Substantia nigra (tissue), 51 donors: ENCODE measurements at places on chromosomes 16 and 17.

DNA sequence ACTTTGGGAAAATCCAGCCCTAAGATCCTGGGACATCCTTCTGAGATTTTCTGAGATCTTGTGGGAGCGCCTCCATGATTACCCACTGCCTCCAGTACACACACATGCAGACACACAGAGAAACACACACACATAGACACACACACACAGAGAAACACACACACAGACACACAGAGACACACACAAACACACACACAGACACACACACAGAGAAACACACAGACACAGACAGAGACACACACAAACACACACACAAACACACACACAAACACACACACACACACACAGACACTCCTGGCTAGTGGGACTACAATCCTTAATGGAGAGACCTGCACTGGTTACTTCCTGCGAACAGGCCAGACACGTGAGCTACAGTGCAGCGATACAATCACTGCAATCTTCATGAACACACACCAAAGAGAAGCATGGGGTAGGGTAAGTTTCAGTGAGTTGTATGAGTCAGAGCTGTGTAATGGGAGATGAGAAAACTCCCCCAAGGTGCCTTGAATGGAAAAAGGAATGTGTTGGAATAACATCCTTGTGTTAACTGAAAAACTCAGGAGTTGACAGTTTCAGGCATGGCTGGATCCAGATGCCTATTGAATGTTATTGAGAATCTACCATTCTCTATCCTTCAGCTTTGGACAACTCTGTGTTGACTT, 79.5 kb downstream of the SLC6A2 start:
- no peak for DNase-seq

DNA sequence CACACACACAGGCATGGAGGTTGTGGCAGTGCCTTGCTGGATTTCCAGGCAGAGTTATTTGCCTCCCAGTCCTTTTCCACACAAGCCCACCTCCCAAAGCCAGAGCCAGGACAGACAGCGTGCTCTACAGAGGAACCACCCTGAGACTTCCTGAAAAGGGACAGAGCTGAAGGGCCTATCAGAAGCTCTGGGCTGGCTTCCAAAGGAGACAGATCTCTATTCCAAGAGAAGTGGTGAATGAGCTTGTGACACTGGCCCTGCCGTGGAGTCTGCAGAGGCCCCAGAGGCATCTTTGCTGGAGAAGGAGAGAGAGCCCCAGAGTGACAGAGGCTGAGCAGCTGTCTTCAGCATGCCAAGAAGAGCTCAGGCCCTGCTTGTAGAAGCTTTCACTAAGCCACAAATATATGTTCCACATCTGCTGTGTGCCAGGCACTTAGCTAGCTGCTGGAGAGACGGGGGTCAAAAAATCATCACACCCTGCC, 8.3 kb upstream of the LPCAT2 start:
- peak; percentile 71 for DNase-seq

GRCh38 chr16:67571464-67571863, 9.1 kb downstream of the CTCF start:
- no peak for DNase-seq

DNA sequence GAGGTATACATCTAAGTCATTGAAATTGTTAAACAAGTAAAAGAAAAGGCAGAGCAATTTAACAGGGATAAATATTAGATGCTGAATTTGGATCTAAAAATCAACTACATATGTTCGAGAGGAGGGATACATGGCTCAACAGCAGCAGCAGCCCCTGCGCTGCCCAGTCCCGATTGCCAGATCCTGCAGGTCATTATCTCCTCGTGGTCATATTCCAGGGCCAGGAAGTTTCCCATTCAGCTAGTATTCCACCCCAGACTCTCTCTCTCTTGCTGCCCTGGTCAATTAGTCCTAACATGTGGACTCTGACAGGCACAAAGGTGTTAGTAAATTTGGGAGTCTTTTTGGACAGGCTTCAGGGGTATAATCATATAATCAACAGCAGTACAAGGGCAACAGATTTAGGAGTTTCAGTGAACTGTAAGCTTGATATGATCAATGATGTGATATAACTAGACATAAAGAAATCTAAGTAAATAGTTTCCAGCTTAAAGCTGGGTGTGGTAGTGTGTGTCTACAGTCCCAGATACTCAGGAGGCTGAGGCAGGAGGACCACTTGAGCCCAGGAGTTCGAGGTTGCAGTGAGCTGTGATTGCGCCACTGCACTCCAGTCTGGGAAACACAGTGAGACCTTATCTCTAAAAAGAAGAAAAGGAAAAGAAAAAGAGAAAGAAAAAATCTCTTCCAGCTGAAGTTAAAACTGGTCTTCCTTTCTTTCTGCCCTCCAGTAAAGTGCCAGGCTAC, 96.5 kb upstream of the MED13 start:
- no peak for DNase-seq

GRCh38 chr16:4500272-4500671, 24.1 kb downstream of the HMOX2 start:
- no peak for DNase-seq

GRCh38 chr17:78174870-78175642, 6.7 kb downstream of the SYNGR2 start:
- no peak for DNase-seq

DNA sequence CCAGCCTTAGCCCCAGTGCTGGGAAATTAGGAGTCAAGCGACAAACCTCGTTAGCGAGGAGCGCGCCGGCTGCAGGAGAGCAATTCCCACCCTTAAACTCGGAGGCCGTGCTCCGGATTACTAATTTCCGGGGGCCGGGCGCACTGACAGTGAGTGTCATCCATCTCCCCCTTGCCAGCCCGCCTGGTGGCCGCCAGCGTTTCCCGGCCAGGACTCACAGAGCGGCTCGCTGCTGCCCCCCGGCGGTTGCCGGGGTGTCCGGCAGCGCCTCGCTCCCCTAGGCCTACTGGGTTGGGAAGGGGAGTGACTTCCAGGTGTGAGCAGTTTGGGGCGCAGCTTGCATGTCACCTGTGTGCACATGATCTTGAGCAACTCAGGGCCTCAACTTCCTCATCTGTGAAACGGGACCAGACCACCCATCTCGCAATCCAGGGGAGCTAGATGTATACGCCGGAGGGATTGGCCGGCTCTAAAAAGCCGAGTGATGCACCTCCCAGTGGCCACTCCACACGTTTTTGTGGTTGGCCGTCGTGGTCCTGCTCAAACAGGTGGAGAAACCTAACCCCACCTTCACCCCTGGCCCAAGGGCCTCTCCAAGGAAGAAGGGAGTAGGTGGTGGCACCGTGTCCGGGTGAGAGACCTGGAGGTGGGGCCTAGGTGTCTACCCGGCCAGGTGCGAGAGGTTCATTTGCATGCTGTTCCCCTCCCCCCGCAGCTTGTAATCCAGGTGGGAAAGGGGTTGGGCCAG, 2.5 kb upstream of the GSE1 start:
- peak; percentile 81 for DNase-seq

- no peak for DNase-seq
These were observed 9.9 kb downstream of the AXIN1 start for GRCh38 chr16:342455-343213.

- DNase-seq: no peak
These were observed 1.1 kb downstream of the FAM171A2 start for GRCh38 chr17:44362459-44362948.

DNA sequence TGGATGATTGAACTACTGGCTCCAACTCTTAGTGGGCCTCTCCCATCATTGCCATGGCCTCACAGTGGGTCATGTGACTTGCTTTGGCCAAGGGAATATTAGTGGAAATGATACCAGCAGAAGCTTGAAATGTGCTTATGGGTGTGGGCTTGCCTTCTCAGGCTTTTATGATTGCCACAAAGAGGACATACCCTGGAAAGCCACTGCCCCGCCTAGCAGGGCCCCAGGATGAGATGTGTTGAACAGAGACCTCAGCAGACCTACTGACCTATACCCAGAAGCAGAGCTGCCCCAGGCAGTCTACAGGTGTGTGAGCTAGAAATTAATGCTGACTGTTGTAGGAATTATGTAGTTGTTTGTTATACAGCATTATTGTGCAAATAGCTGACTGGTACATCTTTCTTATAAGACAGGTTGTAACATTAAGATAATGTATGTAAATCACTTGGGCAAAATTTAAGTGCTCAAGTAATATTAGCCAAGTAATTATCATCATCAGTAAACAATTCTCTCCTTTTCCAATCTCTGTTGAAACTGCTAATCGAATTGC, 67.8 kb upstream of the CDH5 start:
- no peak for DNase-seq

GRCh38 chr17:77354670-77355455, 214.1 kb downstream of the SEC14L1 start:
- no peak for DNase-seq

- no peak for DNase-seq
These were observed 115.4 kb downstream of the UTP18 start for GRCh38 chr17:51375771-51376170.

DNA sequence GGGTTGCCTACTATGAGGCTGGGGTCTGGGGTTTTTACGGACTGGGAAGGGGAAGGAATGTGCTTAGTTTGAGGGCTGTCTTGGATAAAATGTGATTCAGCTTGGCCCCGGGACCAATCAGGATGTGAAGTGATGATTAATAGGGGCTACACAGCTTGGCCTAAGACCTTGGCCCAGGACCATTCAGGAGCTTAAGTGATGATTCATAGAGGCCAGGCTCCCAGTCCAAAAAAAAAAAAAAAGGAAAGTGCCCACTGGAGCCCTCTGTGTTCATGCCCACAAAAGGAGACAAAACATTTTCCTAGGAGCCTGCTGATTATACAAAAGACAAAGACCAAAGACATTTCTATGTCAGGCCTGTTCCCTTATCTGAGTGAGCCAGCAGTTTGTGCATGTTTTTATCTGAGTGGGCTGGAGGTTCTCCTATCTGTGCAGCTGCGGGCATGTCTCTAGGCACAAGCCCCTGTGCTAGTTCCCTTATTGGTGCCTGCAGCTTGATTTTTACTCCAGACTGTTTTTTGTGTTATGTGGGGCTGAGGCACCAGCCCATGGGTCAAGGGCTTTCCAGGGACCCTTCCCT, 898.2 kb upstream of the GOT2 start:
- no peak for DNase-seq

DNA sequence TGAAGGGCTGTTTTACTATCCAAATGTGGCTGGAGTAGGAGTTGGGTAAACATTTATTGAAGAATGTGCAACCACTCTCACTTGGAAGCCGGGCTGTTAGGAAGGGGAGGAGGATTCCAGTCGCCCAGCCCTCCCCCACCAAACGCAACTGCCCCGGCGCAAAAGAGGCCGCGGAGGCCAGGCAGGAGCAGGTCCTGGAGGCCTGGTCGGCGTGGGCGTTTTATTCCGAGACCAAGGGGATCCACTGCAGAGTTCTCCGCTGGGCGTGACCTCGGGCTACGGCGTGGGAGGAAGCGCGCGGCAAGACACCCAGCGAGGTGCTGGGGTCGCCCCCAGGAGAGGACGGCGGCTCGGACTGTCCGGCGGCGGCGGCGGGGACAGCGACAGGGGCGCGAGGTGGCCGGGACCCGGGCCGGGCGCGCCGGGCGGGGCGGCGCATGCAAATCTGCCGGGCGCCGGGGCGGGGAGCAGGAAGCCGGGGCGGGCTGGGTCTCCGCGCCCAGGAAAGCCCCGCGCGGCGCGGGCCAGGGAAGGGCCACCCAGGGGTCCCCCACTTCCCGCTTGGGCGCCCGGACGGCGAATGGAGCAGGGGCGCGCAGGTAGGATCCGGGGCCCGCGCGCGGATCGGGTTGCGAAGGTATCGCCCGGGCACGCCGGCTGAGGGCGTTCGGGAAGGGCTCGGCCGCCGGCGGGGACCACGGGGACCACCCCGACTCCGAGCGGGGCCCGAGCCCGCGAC, at the start of gene IL4R:
Gene IL4R, plus strand, starts transcription at position 553 of the 739 bp plus-strand sequence. CDS start 26,230 bp downstream, outside the sequence.
- DNase-seq: peak; percentile 31

DNA sequence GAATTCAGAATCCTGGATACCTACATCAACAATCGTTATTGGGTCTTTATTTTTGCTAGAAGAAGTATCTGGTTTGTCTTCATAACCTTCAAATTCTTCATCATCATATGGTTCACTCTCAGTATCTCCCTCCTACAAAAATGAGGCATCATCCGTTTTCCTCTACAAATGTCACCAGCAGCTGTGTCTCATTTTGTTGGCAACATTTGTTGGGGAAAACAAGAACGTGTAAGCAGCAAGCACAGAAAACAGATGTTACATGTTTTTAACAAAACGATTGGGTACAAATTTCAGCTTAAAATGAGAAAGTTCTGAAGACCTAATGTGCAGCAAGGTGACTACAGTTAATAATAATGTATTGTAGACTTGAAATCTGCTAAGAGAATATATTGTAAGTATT, 8.7 kb downstream of the CCDC47 start:
- no peak for DNase-seq

DNA sequence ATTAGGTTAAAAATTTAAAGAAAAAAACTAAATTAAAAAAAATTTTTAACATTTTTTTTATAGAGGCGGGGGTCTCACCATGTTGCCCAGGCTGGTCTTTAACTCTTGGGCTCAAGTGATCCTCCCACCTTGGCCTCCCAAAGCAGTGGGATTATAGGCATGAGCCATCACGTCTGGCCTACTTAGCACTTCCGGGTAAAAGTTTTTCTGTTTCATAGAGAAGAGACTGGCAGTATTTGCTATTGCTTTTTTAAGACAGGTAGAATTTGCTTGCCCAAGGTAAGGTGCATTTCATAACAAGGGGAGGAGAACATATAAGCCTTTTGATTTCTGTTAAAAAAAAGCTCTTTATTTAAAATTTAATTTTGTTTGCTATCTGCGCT, 12.0 kb upstream of the HAPSTR1 start:
- no peak for DNase-seq

- DNase-seq: no peak
These were observed 2.1 kb upstream of the SMIM22 start for GRCh38 chr16:4792951-4793513.

DNA sequence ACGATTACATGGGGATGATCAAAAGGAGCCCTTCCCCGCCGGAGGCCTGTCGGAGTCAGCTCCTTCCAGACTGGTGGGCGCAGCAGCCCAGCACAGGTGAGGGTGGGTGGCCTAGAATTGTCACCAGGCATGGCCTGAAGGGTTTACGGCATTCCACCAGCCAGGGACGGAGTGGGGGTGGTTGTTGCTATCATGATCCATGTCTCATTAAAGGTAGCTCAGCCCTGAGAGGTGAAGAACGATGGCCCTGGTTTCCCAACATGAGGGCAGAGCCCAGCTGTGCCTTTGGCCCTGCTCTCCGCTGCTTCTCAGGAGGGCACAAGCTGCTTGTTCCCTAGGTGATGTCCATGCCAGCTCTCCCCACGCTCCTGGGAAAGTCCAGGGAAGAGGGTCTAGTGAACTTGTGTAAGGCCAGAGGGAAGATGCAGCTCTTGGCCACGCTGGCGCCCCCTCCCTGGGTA, 14.2 kb downstream of the IRF8 start:
- no peak for DNase-seq

- DNase-seq: no peak
These were observed 2.9 kb upstream of the ZSCAN10 start for GRCh38 chr16:3101841-3102470.
